ENCODE measurements at places on chromosomes 7 and 10.

DNA sequence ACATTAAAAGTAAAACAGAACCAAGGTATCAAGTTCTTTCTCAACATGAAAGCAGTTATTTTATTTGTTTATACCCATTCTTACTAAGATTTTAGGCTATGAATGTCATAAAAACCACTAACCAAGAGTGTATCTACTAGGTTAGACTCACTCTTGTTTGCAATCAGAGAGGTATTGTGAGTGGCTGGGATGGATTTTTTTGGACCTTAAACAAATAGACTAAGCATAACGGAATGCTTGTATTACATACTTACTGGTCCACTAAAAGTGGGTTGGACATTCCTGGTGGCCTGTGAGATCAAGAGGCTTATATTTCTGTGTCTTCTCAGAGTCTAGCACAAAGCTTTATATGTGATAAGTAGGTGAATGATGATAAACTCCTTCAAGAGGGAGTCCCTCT, 32.6 kb upstream of the CBLL1 start:
- DNase-seq = no peak

GRCh38 chr10:34337917-34338316, 477.2 kb downstream of the PARD3 start:
- no peak for DNase-seq

DNA sequence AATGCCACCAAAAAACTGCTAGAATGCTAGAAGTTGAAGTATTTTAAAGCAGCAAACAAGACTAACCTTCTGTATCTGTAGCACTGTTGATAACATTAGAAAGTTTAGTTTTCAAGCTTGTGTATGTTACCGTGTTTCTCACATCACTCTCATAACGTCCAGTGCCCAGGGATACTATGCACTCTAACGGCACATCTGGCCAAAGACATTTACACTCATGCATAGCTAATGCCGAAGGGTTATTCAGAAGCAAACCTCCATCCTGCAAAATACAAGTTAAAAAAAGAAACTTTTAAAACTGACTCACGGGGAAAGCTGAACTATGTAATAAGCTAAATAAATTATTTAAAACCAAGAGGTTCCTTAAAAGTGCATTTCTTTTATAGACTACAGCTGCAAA, 22.9 kb upstream of the NRCAM start:
- DNase-seq = no peak

GRCh38 chr10:115593060-115593459, 499.9 kb downstream of the ATRNL1 start:
- DNase-seq = no peak

GRCh38 chr10:91635401-91636400, 2.8 kb upstream of the PPP1R3C start:
- DNase-seq = peak; percentile 43

GRCh38 chr10:494556-494955, 194.9 kb downstream of the DIP2C start:
- DNase-seq = no peak

- no peak for DNase-seq
Observed at GRCh38 chr10:43166207-43166879, 28.1 kb downstream of the CSGALNACT2 start.

DNA sequence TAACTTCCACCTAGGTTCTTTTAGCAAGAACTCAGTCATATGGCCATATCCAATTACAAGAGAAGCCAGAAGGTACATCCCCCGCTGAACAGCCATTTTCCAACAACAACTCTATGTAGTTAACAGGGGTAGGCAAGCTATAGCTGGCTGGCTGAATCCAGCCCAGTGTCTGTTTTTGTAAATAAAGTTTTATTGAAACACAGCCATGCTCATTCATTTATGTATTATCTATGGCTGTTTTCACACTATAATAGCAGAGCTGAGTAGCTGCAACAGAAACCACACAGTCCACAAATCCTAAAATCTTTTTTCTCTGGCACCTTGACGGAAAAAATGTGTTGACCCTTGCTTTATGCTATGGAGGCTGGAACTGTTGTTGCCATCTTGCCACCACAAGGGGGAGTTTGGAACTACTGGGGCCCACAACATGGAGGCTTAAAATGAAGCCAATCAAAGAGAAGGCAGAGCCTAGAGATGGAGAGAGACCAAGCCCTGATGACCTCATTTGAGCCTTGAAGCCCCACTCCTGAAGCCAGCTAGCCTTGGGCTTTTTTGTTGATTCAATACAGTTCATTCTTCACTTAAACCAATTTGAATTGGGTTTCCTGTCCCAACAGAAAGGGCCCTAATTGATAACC, 33.3 kb upstream of the XPNPEP1 start:
- no peak for DNase-seq

DNA sequence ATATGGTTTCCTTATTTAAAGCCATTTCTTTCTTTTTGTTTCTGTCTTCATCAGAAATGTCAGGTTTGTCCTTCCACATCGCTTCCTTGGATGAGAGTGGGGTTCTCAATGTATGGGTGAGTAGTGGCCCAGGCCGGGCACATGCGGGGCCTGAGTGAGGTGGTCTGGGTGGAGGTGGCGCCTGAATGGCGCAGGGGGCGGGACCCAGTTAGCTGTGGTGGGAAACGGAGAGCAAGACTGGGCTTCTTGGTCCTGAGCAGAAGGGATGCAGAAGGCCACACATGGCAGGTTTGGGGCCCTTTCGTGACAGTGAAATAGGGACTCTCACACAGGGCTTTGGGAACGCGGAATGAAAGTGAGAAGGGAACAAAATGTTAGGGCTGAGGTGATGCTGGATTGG, 70.0 kb downstream of the DYNC2I1 start:
- DNase-seq = no peak

DNA sequence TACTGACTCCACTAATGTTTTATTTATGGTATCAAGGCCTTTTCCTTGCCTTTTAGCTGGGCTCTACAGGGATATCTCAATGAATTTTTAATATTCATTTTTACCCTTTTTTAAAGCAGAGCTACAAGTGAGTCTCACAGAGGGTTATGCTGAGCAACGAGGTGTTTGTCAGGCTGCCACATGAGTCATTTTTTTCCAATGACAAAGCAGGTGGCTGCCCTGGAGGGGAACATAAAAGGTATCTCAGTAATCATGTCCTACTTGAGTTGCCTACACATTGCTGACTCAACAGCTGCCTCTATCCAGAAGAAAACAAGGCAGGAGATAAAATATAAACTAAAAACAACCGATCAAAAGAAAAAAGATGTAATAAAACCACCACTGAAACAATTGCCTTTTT, 1004.9 kb upstream of the POT1 start:
- no peak for DNase-seq

Measured in activated T-cell treated with anti-CD3 and anti-CD28 coated beads for 24 hours (primary cell).